ENCODE measurements at places on chromosomes 1 and 21.

DNA sequence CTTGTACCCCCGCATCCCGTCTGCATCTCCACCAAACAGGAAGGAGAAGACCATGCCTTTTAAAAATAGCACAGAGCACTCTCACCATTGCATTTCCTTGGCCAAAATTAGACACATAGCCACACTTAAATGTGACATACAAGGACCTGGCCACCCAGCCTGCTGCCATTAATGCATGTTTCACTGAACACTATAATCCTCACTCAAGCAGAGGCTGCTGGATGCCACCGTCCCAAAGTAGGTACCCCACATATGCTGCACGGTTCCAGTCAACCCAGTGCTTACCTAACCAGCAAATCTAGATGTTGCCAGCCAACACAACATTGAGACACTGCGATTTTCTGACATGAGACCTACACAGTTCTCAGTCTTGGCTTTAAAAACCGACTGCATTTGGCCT lies 107.7 kb downstream of the ADSS2 start:
- no peak for DNase-seq

DNA sequence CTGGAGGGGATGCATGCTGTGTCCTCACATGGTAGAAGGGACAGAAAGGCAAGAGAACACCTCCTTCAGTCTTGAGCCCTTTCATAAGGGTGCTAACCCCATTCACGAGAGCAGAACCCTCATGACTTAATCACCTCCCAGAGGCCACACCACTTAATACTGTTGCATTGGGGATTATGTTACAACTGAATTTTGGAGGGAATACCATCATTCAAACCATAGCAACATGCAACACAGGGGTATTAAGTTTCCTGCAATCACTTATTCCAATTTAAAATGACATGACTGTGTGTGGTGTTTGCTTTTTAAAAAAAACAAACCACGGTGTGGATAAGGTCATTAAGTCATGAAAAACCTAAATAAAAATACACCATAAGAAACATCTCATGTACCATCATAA lies 3.1 kb upstream of the LIN9 start:
- DNase-seq, result no peak

DNA sequence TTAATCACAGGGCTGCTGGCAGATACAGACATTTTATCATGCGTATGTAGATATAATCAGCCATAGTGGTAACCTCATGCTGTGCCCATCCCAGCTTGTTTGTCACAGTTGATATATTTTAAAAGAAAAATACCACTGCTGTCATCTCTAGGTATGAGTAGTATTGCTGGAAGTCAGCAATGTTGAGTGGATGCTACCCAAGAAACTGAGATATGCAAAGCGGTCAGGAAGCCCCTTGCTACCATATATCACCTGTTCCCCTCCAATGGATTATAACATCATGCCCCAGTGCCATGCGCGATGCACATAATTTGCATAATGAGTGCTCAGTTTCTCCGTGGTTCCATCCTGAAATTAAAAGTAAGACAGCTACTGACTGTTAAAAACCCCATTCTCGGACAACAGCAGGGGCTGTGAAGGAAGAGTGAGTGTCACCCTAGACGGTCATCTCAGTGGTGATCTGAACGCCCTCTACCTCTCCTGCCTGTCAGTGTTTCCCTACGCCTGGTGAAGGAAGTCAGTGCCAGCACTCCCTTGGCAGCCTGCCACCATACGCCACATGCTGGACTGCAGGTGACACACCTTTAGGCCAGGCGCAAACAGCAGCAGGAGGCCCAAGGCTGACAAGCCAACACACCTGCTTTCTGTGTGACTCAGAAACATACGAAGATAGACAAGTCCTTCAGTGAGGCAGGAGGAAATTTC lies 2.7 kb downstream of the IL10RB start:
- no peak for DNase-seq

DNA sequence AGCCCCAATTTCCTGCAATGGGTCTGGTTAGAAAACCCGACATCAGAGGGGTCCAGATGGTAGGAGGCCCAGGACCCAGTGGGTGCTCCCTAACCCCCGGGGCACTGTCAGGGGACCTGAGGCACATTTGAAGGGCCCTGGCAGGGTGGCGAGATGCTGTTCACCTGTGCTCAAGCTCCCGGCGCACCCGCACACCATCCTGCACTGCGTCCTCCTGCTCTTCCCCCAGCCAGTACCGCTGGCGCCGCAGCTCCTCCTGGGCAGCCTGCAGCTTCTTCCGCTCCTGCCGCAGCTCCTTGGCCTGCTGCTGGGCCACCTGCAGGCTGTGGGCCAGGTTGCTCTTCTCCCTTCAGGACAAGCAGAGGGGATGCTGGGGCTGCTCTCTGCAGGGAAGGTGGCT lies 36.0 kb downstream of the RNU1-1 start:
- no peak for DNase-seq

DNA sequence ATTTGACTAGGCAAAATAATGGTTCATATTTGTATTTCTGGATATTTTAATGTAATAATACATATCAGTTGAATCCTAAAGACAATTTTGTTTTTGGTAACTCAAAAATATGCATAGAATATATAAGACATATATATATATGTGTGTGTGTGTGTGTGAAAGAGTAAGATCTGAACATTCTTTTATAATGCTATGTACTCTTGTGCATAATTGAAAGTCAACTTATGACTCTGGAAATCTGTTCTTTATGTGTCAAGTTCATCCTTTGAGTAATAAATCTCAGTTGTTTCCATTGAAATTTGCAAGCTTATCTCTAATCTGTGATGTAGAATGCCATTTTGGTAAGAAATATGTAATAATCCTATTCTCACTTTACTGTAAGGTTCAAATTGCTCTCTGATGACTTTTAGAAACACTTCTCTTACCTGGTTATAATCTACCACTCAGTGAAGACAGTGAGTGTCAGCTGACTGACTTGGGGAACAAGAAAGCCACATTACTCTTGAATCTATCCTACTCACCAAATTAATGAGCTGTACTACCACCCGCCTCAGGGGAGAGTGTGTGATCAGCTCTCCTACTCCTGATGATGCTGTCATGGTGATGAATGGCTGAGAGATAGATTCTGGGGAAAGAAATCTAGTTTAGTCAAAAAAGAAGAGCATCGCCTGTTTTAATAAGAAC lies 15.0 kb upstream of the NEK7 start:
- no peak for DNase-seq
